Effector memory CD8-positive, alpha-beta T cell (primary cell): ENCODE measurements at places on chromosomes 7 and 10.

DNA sequence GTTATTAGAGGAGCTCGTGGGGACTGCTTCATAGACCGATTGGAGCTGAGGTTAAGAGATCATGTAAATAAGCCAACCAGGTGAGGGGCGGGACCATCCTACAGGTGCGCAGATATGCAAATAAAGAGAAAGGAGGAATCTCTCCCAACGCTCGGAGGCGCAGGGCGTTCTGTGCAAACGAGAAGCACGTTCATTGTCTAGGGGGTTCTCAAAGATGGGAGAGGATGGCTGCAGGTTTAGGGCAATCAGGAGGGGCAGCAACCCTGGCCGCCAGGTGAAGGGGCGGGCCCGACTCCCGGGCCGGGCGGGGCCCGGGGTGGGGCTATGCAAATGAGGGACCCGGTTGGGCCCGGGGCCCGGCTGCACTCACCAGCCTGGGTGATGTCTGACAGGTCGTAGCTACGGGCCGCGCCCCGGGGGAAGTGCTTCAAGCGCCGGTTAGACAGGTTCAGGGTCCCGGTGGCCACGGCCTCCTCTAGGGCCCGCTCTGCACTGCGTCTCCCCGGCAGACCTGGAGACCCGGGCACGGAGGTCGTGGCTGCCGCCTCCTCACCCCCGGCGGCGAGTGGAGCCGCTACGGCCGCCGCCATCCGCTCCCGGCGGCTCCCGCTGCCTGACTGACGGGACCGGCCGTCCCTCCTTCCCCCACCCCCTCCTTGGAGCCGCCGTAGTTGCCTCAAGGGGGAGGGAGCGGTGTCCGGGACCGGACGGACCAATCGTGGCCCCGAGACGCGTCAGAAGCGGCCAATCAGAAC, at the start of gene LRCH4:
LRCH4 (minus strand) TSS at position 619 of the 755 bp plus-strand sequence; CDS start at position 590, 29 bp downstream.
- DNase-seq: peak; percentile 57

- DNase-seq: no peak
These were observed 253.9 kb downstream of the OTUD1 start for GRCh38 chr10:23692736-23693135.

DNA sequence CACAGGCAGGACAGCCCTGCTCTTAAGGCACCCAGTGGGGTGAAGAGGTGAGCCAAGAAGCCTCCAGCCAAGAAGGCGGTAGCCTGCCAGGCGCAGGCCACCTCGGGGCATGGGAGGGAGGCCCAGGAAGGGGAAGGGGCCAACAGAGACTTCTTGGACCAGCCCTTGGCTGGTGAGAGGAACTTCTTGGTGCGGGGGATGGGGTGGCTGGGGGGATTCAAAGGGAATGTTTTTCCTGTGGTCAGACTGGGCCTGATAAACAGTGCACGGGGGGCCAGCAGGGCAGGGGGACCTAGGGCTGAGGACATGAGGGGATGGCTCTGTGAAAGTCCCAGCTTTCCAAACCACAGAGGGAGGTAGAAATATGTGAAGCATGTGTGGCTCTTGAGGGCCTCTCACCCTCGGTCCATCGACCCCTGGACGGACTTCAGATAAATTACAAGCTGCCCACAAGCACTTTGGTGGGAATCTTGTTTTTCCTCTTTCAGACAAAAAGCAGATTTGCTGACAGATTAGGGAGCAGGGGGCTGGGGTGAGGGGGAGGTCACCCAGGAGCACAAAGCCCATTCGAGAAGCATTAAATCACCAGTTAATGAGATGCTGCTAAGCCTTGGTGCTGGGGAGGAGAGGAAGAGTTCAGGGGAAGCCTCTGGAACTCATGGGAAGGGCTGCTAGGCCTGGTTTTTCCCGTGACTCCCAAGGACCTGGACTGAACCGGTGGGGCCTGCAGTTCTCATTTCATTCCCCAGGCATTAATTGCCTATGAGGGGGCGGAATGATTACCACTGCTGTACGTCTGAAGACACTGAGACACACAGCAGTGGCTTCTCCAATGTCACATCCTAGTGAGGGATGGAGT, 11.3 kb downstream of the CRYGN start:
- no peak for DNase-seq

GRCh38 chr7:92808006-92808405, 28.4 kb downstream of the CDK6 start:
- no peak for DNase-seq

DNA sequence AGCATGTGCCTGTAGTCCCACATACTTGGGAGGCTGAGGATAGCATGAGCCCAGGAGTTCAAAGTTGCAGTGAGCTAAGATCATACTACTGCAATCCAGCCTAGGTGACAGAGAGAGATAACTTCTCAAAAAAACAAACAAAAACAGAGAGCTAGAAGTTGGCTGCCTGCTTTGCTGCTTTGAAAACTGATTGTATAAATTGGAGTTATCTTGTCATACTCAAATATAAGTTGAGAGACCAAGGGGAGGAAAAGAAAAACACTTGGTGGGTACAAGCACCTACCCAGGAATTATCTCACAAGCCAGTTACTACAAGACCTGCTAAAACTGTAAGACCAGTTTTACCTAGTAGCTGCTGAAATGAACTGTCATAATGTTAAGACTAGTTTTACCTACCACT, 112.5 kb upstream of the SKAP2 start:
- DNase-seq: no peak

- no peak for DNase-seq
These were observed 13.0 kb upstream of the DLG5 start for GRCh38 chr10:77939561-77940001.

- DNase-seq: no peak
These were observed 689.8 kb upstream of the NRP1 start for GRCh38 chr10:34024282-34024681.

- no peak for DNase-seq
These were observed 188.2 kb downstream of the LRMDA start for GRCh38 chr10:75619635-75620034.

DNA sequence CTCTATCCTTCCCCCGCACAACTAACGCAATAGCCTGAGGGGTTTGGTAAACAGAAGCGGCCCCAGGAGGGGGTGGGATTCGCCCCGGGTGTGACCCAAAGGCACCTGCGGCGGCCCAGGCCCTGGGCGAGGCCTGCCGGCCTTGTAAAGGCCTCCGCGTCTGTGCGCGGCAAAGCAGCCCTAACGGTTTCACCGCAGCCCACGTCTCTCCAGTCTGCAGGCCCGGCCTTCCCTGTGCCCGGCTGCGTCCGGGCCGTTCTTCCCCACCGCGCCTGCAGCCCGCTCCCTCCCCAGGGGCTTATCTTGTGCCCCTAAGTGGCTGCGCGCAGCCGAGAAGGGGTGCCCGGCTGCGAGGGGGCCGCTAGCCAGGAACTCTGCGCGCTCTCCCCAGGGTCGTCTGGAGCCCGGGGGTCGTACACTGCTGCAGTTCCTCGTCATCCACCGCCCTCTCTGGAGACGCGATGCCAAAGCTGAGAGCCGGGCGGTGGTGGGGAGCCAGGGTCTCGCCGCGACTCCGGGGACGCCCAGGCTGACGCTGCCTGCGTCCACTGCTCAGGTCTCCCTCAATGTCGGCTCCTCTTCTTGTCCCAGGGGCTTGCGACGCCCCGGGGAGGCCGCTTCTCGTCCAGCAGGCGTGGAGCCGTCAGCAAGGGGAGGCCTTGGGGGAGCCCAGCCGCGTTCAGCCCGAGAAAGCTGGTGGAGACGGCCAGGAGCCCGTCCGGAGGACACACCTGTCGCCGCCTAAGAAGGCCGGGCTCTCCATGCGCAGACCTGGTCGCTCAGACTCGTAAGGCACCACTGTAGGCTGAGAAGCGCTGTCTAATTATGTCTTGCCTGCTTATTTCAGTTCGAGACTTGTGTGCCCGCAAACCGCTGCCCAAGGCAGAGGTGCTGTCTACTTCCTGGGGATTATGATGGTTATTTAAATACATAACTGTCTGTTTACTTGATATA, 132.3 kb downstream of the SPAG6 start:
- DNase-seq: no peak

DNA sequence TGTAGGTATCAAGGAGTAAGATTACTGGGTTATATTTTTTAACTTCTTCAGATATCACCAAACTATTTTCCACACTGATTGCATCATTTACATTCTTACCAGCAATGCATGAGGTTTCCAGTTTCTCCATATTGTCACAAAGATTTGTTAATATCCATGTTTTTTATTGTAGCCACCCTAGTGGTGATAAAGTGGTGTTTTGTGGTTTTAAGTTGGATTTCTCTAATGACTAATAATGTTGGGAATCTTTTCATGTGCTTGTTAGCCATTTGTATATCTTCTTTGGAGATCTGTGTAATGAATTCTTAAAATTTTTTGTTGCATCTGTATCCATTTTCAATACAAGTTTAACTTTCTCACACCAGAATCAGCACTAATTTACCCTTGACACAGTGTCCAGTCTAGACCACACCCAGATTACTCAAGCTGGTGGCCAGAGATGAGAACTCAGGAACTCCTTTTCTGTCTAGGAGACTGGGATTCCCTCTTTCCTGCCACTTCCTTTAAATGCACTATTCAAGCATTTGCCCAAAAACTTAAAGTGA, 67.0 kb upstream of the PLXDC2 start:
- no peak for DNase-seq

DNA sequence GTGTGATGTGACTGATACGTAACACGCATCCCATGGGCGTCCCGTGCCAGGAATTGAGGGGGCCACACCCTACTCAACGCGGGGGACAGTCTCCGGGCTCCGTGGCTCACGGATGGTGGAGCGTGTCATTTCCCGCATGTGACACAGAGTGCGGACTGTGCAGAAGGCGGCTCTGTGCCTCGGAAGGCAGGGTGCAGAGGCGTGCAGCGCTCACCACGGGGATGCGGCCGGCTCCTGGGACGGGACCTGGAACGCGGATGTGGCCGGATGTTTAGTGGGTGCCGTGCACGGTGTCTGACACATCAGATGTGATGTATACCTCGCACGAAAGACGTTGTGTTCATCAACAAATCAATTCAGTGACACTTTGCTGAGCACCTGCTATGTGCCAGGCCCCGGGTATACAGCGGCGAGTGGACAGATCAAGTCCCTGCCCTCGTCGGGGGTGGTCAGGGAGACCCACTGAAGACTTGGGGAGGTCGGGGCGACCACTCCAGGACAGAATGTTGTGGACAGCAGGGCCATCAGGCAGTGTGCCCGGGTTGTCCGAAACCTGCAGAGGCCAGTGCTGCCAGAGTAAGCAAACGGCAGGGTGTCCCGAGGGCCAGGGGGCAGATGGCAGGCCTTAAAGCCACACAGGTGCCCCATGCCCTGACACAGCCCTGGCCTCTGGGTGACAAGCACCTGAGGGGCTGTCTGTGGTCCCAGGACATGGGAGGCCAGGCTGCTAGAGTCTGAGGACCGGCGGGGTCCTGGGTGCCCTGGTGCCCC, 38.1 kb downstream of the MICALL2 start:
- DNase-seq: no peak
